ENCODE measurements at places on chromosomes 3 and 15. TPM values are rescaled to one million over a fixed set of nuclear protein-coding genes. Genes with fewer than 3 reads are reported as not detected.

The AMIGO3 gene
- total RNA-seq, result not detected

The NOX5 gene
- 0.30 TPM for total RNA-seq

The OR5K2 gene
- not detected for total RNA-seq

The WWTR1 gene
- total RNA-seq, result 56.1 TPM

The FMN1 gene
- total RNA-seq, result under 0.01 TPM

The PRKCI gene
- 82.5 TPM for total RNA-seq

The PLA2G4B gene
- 1.5 TPM for total RNA-seq

The ACKR4 gene
- under 0.01 TPM for total RNA-seq

The SECISBP2L gene
- 29.8 TPM for total RNA-seq

The ARGFX gene
- total RNA-seq, result not detected

The CDC25A gene
- total RNA-seq, result 2.4 TPM

The KNL1 gene
- 14.2 TPM for total RNA-seq

The TLR9 gene
- not detected for total RNA-seq

The CYP11A1 gene
- total RNA-seq, result under 0.01 TPM

The MYZAP gene
- total RNA-seq, result under 0.01 TPM

All from smooth muscle cell of the umbilical artery (primary cell).